ENCODE measurements at places on chromosomes 2 and 18.

- DNase-seq, result peak; percentile 58
These were observed 81.9 kb upstream of the PKDCC start for GRCh38 chr2:41965909-41966295.

DNA sequence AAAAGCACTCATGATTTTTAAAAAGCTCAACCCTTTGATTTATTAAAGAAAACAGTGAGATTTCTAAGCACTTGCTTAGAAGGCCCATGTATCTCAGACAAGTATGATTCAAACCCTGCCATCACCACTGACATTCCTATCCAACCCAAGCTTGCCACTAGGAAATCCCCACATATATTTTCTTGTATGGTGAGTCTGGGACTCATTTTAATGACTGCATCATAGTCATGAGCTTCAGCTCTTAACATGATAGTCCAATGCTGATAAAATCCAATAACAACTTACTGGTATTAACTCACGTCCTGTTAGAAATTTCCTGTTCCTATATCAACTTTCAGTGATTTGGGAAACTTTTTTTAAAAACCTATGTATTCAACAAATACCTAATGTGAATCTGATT lies 39.4 kb upstream of the NCKAP5 start:
- DNase-seq, result peak; percentile 80

GRCh38 chr2:127984551-127984950 lies 43.3 kb downstream of the SAP130 start:
- DNase-seq, result no peak

- DNase-seq, result no peak
These were observed 32.5 kb downstream of the TET3 start for GRCh38 chr2:74017223-74017622.

DNA sequence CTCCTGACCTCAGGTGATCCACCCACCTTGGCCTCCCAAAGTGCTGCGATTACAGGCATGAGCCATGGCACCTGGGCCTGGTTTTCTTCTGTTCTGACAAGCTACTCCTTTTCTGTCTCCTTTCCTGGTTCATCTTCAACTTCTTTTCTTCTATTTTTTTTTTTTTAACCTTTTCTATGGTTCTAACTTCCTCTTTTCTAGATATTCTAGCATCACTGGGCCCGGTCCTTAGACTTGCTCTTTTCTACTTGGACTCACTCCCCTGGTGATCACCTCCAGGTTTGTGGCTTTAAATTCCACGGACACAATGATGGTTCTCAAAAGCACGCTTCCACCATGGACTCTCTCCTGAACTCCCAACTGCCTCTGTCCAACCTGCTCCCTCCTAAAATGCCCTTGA lies 2.0 kb downstream of the EIF2AK2 start:
- no peak for DNase-seq

DNA sequence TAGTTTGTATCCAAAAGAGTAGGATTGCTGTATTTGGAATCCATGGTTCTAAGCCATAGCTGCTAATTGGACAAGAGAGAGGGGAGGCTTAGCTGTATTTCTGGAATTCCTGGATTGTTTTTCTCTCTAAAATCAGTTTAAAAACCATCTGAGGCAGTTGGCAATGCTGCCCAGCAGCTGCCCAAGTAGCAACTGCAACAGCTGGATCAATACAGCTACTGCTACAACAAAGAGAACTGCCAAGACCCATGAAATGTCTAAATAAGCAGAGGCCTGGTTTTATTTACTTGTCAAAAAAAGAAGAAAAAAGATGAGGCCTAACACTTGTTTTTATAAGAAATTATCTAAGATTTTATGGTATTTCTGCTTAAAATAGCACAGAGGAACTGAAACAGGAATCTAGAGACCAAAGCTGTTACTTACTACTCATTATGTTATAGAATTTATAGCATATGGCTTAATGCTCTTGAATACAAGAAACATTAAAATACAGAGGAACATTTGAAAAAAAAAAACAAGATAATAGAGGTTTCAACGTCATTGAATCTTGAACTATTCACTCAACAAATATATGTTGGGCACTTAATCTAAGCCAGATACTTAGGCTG lies 39.1 kb downstream of the TMEFF2 start:
- no peak for DNase-seq

DNA sequence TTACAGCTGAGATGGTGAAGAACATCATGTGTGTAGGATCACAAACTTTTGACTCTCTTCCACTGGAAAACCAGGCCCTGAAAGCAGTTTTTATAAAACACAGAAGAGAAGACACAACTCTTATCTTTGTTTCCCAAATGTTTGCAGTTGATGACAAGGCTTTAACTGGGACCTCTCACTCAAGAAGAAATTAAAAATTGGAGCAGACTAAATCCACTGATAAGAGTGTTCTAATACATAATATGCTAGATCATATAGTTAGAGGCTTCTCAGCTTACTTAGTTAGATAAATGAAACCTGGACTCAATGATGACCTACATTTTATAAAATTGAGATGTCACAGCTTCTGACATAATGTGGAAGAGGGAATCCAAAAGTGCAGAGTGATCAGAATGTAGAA lies 158.3 kb upstream of the WDSUB1 start:
- DNase-seq, result no peak

- no peak for DNase-seq
These were observed 109.9 kb upstream of the CRIM1 start for GRCh38 chr2:36245651-36246050.
